T-helper 22 cell (primary cell): ENCODE measurements at places on chromosomes 2 and 18.

DNA sequence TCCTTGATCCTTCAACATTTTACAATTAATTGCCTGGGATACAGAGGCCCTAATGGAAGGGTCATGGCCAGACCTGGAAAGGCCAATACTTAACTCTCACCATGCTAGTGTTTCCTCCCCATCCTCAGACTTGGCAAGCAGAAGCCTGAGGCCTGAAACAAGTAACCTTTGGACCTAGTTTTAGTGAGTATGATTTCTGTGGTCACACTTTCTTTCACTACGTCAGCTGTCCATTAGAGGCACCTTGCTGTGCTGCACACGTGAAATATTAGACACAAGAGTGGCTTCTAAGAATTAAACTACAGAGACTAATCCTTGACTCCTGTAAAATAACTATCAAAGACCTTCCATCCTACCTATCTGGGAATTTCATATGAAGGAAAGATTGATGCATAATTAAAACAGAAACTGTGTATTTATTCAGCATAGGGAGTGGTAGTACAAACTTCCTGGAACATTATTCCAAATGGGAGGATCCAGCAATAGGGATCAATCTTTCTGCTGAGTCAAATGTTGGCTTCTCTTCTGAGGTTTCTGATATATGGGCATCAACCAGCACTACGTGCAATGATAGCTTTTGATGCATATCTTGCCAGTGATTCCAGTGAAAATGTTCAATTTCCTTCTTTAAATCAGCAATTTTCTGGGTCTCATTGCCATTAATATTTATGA, 249.7 kb downstream of the IKZF2 start:
- DNase-seq: no peak

DNA sequence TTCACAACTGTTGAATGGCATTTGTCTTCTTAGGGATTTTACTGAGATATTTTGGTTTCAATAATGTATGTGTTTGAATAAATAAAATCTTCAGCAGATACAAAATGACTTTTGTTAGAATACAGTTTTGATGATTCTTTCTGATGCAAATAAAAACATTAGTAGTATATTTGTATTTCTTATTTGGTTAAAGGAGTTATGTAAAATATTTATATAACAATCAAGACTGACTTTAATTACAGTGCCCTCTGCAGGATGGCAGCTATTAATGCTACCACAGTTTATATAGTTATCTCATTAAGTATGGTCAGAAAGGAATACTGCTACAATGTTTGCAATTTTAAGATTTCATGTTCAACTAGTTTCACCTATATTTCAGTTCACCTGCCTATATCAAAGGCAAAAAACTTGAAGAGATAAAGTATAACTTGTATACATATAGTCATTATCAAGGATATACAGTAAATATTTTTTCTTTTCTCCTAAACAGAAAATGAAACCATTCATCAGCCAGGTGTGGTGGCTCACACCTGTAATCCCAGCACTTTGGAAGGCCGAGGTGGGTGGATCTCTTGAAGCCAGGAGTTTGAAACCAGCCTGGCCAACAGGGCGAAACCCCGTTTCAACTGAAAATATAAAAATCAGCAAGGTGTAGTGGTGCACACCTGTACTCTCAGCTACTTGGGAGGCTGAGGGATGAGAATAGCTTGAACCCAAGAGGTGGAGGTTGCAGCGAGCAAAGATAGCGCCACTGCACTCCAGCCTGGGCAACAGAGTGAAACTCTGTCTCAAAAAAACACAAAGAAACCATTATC, 19.8 kb downstream of the ARL5A start:
- DNase-seq: no peak

DNA sequence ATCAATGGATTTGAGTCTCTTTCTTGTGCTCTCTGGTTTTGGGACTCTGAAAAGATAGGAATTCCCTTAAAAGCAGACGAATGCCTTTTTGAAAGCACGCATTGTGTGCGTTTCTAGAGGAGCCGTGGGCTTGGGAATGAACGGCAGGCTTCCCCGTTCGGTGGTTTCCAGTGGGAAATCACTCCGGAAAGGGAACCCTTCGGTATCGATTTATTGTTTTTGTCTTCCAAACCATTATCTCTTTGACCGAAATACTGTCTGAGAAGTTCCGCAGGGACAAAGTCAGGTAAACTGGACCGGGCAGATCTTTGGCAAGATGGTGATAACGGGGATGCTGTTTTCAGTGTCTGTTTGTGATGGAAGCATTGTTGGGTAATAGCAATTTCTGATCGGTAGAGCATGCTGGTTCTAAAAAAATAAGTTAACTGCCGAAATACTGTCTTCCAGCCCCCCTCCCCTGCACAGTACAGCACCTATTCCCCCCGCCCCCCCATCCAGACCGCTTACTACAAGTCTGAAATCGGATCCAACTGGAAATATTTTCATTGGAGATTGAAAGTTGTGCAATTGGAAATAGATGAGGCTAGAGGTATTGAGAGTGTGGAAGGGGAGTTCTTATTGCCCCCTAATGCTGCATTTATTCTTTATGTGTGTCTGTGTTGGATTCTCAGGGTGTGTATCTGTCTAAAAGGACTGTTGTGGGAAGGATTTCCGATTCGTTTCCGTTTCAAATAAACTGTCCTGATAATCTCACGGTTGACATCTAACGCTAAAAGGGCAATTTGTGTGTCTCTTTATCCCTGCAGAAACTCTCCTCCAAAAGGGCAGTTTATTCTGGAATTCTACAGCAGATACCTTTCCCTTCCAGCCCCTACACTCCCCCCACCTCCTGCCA, 635 bp downstream of the SETBP1 start:
- DNase-seq: no peak

DNA sequence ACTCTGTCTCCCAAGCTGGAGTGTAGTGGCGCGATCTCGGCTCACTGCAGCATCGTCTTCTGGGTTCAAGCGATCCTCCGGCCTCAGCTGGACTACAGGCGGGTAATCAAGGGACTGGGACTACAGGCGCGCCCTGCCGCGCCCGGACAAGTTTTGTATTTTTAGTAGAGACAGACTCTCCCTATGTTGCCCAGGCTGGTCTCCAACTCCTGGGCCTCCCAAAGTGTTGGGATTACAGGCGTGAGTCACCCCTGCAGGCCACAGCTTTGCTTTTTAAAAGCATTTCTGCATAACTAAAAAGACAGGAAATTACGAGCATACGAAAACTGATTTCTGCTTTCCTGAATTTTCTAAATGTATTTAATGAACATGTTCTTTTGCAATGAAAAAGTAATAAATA, 916 bp upstream of the OSBPL1A start:
- no peak for DNase-seq

DNA sequence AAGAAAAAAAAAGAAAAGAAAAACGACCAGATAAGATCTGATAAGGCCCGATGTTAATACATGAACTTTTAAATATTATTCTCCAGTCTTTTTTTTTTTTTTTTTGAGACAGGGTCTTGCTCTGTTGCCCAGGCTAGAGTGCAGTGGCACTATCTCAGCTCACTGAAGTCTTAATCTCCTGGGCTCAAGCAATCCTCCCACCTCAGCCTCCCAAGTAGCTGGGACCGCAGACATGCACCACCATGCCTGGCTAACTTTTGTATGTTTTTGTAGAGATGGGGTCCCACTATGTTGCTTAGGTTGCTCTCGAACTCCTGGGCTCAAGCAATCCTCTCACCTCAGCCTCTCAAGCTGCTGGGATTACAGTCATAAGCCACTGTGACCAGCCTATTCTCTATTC, 1.6 kb downstream of the ABCG5 start:
- no peak for DNase-seq

GRCh38 chr2:241950413-241951315, 81.1 kb downstream of the RTP5 start:
- no peak for DNase-seq
